ENCODE measurements at places on chromosomes 11 and 22.

DNA sequence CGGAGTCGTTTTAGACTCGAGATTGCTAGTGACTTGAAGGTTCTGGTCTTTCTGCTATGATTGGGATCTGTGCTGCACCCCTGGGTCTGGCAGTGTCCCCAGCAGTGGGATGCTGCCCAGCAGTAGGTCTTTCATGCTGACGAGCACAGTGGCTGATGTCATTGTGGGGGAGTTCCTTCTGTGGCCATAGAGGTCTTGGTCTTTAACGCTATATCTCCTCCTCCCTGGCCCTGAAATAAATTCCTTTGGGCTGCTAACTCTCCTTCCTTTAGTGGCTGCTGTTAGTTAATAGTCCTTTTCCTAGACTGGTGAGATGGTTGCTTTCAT, 136.3 kb downstream of the TEAD1 start:
- no peak for DNase-seq

DNA sequence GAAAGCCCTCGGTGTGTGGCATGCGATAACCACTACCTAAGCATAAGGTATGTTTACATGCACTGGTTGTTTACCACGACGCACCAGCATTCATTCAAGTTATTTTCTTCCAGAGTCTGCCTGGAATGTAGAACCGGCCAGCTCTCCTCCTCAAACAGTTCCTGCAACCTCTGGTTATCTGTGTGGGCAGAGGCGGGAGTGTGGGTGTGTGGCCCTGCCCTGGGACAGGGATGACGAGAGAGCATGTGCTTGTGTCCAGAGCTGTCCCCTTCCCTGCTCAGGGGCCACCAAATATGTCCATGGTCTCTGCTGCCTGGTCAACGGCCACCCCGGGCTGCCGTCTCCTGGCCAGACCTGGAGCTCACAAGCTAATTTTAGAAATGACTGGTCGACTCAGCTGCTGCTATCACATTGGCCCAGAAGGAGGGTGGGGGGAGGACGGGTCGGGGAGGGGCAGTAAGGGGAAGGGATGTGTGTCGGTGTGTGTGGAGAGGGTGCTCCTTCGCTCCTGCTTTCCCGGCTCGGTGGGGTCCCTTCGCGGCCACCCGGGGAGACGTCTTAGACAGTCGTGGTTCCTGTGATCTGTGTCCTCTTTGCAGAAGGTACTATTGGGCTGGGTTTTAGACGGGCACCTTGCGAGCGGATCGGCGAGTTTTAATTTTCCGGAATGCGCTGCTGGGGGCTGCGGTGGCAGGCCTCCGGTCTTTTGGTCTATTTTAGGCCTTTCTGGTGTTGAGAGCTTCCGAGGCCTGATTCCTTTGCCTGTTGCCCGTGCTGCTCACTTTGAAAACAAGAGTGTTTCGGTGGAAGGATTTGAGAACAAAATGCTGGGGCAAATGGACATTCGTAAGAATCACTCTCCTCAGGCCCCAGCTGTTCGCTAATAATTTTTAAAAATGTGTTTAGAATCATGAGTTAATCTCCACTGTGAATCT, at the start of gene MYO18B:
TSS of gene MYO18B (plus strand) at position 497 of the 935 bp plus-strand sequence. CDS start 18,905 bp downstream, outside the sequence.
- DNase-seq: no peak

DNA sequence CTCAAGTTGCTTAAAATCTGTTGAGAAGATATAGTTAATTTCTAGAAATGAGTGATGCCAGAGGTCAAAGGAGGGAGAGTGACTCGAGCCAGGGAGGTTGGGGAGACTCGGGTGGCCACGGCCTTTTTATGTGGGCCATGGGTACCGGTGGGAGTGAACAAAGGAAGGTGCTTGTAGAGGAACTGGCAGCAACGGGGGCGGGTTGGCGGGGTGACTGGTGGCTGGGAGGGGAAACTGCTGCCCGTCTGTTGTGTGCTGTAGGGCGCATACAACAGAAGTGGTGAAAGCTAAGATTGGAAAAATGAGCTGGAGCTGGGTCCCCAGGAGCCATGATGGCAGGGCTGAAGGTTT, 5.4 kb downstream of the DAGLA start:
- no peak for DNase-seq

DNA sequence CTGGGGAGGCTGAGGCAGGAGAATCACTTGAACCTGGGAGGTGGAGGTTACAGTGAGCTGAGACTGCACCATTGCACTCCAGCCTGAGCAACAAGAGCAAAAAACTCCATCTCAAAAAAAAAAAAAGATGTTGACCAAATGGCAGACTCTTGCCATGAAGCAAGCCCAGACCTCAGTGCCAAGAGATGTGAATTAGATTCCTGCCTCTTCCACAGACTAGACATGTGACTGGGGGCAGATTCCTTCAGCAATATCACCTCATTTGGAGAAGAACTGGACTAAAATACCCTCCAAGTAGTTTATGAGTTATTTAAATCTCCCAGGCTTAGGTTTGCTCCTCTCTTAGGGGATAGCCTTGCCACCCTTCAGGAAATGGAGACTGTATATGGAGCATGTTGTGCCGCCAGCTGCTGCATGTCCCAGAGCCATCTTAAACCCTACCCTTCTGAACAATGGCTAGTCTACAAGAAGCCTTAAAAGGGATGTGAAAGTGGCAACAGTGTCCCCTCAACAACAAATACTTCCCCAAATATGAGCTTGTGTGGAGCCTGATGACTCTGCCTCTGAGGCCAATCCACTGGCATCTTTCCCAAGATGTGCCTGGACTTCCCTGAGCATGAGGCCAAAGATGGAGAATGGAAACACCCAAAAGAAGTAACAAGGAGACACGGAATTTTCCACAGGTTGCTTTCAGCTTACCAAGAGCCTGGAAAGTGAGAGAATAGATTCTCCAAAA, 763 bp upstream of the MS4A7 start:
- no peak for DNase-seq

DNA sequence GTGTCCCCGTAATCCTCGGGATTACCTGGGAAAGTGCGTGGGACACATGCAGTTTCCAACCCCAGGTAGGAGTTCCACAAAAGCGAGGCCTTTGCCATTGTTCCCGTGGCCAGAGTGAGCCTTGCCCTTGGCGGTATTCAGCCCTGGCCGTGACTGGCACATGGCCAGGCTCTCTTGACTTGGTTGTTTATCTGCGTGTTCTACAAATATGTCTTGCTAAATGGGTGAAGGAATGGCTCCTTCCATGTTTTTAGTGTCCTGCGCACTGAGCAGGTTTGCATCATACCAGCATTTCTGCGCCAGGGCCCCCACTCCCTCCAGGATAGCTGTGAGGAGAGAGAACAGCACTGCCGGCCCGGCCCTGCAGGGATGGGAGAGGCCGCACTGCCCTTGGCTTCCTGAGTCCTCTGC, 20.0 kb downstream of the POLR3H start:
- DNase-seq: no peak

DNA sequence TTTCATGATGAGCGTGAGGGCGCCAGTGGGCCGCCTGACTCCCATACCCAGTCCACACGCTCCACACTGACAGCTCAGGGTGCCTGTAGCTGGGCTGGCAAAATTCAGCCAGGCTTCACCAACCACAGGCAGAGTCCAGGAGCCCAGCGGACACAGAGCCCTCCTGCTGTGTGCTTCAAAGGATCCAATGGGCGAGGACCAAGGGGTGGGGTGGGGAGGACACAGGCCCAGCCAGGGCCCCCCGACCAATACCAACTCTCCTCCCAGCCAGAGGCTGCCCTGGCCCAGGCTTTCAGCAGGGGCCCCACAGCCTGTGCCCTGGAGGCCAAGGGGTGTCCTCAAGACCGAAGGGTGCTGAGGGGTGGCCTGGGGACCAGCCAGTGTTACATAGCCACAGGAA, 336.1 kb downstream of the CTTN start:
- DNase-seq: no peak

DNA sequence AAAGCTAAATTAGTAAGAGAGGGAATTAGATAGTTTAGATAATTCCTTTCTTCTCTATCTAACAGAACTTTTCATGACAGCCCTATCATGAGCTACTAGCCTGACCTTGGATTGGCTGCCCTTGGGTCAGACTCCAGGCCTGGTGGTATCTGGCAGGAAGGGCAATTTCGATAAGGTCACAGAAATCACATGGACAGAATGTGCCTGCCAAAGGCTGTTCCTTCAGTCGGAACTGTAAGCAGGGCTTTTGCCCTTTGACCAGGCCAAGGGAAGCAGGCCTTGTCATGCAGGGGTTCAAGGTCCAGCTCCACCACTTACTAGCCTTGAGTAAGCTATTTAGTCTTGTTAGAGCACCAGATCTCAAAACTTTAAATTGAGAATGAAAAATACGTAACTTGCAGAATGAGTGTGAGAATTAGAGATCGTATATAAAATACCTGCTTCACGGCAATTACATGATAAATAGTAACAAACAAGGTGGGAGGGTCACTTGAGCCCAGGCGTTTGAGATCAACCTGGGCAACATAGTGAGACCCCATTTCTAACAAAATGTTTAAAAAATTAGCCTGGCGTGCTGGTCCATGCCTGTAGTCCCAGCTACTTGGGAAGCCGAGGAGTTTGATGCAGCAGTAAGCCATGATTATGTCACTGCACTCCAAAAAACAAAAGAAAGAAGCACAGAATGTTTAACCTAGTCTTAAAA, 60.8 kb upstream of the SC5D start:
- no peak for DNase-seq

DNA sequence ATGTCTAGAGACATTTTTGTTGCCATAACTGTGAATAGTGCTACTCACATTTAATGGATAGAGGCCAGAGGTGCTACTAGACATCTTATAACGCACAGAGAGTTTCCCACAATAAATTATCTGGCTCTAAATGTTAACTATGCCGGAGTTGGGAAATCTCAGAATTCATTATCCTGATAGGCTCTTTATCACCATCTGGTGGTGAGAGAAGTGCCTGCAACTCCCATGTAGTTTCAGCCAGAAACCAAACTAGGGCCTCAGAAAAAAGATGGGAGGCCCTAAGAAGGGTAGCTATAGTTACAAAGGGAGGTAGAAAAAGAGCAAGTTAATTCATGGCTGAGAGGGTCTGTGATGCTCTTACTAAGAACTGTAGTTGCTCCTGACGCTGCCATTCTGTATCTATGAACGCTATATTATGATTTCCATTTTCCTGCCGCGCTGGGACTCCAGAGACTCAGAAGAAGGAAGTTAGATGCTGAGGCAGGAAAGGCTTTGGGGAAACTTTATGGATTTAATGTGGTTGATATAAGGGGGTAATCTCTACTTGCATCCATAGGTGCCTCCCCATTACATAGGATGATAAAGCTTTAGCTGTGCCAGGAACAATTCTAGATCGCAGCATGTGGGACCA, 22.9 kb upstream of the MRPL17 start:
- peak; percentile 72 for DNase-seq

GRCh38 chr11:83249972-83250593, 36.1 kb downstream of the CCDC90B start:
- peak; percentile 36 for DNase-seq

- no peak for DNase-seq
Measured at GRCh38 chr22:21592422-21592821, 24.9 kb downstream of the UBE2L3 start.

- DNase-seq: no peak
Measured at GRCh38 chr22:22784249-22785039, 103.2 kb upstream of the IGLL5 start.

DNA sequence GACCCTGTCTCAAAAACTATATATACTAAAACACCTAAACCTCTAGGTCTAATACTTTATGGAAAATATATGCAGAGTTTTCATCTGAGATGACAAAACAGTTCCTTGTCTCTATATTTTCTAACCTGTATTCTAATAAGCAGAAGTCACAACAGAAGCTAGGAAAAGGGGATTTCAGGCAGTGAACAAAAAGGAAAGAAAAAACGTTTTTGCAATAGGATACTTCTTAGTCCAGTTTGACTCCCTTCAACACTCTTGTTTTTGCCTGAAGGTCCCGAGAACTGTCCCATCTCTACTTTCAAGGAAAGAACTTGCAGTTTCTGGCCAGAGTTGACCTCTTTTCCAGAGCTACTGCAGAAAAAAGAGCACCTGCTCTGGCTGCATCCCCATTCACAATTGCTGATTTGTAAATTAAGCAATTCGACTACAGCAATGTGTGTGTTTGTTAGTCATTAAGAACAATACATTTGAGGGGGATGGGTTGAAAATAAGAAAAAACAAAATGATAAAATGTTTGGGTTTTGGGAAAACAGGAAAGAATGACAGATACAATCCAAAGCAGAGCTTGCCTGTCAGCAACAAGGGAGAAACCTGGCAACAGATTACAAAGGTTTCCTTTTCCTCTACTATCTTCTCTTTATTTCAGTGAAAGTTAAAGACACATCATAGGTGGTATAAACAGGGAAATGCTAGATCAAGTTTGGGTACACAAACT, 160.0 kb downstream of the FCHSD2 start:
- DNase-seq: no peak

- DNase-seq: no peak
Measured at GRCh38 chr22:48957311-48957986, 870.2 kb downstream of the BRD1 start.

- DNase-seq: no peak
Measured at GRCh38 chr11:3156282-3156660, 8.8 kb downstream of the OSBPL5 start.

GRCh38 chr11:36777311-36777710, 179.3 kb upstream of the RAG2 start:
- no peak for DNase-seq

- DNase-seq: no peak
Measured at GRCh38 chr11:121374286-121374985, 77.7 kb upstream of the SORL1 start.

DNA sequence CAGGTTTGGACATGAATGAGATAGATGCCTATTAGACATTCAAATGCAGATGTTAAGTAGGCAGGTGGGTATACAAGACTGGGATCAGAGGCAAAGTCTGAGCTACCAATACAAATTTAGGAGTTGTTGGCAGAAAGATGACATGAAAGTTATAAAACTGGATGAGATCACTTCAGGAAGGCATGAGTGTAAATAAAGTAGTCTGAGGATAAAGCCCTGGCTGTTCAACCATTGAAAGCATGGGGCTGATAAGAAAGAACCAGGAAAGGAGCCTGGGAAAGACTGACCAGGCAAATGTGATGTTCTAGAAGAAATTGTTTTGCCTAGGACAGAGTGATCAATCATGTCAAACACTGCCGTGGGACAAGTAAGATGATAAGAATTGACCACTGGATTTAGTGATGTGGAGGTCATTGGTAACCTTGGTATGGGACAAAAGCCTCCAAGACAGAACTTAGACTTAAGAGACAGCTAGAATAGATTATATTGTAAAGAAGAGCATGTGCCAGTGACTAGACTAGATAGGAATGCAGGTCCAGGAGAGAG, 98.5 kb downstream of the EHF start:
- no peak for DNase-seq

GRCh38 chr11:69869311-69869939, 50.2 kb upstream of the FGF3 start:
- no peak for DNase-seq

- DNase-seq: no peak
Measured at GRCh38 chr11:58796333-58796732, 48.2 kb downstream of the GLYATL2 start.

DNA sequence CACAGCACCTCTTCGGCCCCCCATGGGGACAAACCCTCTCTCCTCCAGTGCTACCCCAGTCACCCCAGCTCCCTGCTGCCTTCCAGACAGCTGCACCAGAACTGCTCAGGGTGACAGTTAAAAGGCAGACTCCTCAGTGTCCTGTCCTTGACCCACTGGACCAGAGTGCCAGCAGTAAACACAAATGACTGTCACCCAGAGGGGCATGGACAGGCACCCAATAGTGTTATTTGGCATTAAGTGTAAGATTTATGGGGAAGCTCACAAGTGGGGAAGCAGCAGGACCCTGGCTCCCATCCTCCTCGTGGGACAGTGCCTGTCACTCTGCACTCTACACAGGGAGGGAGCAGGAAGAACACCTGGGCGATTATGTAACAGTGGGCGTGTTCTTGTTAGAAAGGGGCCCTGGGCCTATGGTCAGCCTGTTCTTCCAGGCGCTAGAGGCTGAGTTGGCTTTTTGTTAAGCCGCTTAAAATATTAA, 5.0 kb downstream of the RPS19BP1 start:
- no peak for DNase-seq
